SW480 (cell line): ENCODE measurements at places on chromosomes 1 and 21.

DNA sequence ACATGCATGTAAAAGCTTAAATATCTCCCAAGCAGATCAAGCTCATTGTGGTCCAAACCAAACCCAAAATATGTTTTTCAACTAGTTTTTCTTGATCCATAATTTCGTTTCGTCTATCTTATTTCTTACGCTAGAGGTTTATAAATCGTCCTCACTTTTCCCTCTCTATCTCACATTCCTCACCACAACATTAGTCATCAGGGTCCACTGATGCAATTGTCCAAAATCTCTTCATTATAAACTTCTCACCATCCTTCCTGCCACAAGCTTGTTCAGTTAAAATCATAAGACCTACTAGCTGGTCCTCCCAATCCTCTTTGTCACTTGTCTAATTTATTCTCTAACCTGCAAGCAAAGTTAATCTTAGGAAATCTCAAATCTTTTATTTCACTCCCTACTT, 173.0 kb upstream of the PALMD start:
- DNase-seq: no peak

DNA sequence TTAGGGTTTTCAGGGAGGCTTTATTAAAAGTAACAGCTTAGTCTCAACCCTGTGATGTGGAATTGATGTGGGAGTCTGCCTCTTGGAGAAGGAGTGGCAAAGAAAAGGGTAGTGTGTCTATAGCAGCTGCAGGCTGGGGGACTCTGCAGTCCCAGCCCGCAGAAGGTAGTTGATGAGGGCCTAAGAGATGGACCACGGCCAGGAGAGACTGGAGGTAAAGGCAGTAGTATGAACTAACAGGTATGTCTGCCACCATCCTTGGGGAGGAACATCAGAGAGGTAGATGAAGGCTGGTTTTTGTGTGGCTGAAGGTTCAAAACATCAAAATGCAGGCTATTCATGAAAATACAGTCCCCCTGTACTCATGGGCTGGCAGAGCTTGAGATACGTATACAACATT, 112.1 kb downstream of the KCTD3 start:
- no peak for DNase-seq

DNA sequence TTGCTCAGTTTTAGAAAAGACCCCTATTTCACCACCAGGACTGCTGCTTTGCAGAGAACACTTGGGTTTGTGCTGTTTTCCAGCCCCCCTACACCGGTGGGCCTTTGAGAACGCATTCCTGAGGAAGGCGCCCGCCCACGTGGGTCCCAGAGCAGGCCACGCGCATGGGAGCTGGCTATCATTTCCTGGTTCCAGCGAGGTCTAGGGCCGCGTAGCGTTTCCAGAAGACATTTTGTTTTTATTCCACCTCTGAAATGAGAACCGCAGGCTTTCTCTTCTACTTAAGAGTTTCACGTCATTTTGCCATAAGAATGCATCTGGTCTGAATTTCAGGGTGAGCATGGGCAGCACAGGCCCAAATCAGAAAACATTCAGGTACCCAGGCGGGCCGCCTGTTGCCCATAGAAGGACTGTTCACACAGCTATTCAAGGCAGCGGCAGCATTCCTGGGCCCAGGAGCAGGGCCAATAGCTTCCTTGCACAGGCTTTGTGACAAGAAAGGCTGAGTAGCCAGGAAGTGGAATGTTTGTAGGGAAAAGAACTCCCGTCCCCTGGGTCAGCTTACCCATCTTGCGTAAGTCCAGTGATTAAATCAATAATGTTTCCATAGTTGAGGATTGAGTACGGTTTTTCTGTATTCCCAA, 1.4 kb upstream of the KLHL21 start:
- DNase-seq: peak; percentile 68

- no peak for DNase-seq
These were observed 102.9 kb downstream of the PTPRC start for GRCh38 chr1:198741744-198742143.

GRCh38 chr1:96234299-96234698, 487.3 kb upstream of the PTBP2 start:
- DNase-seq: peak; percentile 27

GRCh38 chr1:46197560-46197963, 672 bp downstream of the POMGNT1 start:
- DNase-seq: no peak
